ENCODE measurements at places on chromosomes 7 and 10.

- no peak for DNase-seq
Measured at GRCh38 chr7:30027065-30027456, 559 bp upstream of the FKBP14 start.

DNA sequence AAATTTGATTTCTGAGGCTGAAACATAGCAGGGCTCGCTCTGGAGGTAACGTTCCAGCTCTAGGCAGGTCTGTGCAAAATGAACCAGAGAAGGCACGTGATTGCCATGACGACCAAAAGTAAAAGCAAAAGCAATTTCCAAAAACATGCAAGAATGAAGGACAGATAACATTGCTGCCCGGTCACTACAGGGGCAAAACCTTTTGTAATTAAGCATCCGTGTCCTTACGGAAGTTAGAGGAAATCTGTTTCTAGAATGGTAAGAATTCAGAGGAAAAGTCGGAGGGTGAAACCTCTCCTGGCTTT lies 2.9 kb downstream of the KLF6 start:
- DNase-seq, result no peak

DNA sequence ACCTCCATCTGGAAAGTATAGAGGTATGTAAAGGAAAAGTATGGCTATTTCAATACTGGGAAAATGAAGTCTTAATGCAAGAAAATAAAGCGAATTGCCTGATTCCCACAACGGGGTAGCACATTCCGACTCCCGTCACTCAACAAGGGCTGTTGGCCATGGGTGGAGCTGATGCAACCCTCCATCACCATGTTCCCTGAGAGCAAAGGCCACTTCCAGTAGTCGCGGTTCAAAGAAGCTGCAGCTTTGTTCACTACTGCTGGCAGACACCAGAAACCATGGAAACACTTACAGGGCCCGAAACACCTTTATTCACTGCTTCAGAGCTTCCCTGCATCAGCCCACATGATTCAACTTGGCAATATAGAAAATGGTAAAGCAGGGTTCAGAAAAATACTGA lies 44.0 kb downstream of the TMEM26 start:
- no peak for DNase-seq

DNA sequence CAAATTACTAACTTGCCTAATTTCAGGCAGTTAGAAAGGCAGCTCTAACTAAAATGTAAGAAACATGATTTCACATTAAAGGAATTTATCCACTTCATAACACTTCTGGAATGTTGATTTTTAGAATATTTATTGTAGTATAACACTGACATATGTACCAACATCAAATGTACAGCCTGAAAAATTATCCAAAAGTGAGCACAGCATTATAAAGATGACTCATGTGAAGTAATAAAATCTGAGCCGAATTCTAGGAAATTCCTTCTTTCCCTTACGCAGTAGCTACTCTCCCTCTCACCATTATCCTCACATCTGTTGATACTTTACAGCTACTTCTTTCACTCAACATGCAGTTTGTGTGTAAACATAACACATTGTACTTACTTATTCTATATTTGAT lies 610.6 kb downstream of the ZWINT start:
- no peak for DNase-seq

DNA sequence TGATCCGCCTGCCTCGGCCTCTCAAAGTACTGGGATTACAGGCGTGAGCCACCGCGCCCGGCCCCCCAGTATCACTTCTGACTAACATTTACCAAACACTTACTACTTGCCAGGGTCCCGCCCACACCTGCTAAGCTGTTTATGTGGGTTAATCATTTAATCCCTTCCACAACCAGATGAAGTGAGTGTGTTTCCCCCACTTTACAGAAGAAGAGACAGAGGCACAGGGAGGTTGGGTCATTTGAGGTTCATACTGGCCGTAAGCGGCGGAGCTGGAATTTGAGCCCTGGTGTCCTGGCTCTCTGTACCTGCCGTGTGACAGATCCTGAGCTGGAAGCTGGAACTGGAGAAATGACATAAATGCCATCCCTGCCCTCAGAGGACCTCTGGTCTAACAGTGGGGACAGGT lies 15.1 kb upstream of the VPS37D start:
- no peak for DNase-seq

GRCh38 chr10:104330168-104331110 lies 7.8 kb downstream of the ITPRIP start:
- no peak for DNase-seq

GRCh38 chr10:110857265-110858171 lies 14.2 kb upstream of the PDCD4 start:
- DNase-seq, result no peak

GRCh38 chr7:2166625-2167280 lies 66.0 kb downstream of the MAD1L1 start:
- DNase-seq, result no peak

DNA sequence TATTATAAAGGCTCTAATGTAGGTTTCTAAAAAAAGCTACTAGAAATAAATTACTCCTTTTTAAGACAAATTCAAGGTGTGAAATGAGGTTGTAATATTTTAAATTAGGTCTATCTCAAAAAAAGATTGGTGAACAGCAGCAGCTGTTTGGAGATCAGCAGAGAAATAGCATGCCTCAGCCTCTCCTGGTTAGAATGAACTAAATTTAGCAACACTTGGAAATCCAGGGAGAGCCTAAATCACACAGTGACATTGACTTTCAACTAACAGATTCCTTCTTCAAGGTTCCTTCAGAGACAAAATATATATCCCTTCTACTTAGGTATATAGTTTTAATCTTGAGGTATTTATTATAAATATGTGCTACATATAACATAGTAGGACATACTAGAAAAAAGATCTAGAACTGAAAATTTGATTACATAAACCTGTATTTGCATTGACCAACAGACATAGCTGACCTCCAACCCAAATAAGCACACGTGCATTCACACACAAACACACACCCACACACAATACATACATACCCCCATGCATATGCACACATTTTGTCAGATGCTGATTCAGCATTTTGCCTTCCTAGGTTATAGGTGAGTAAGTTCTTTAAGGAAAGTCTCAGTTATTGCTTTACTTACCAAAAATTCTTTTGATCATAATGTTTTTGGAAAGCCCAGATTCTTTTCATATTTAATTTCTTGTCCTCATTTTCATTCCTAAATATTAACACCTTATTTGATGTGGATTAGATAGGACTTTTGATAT lies 47.3 kb downstream of the DGKB start:
- DNase-seq, result no peak

DNA sequence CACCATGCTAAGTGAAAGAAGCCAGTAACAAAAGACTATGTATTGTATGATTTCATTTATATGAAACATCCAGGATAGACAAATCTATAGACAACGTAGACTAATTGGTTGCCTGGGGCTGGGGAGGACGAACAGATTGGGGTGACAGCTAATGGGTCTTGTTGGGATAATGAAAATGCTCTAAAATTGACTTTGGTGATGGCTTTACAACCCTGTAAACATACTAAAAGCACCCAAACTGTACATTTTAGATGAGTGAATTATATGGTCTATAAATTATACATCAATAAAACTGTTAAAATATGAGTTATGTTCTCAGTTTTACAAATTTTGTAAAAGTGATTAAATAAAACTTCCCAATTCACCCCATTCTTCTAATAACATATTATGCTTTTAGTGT lies 261.5 kb downstream of the ELMO1 start:
- DNase-seq, result no peak

GRCh38 chr7:25665374-25665773 lies 437.1 kb upstream of the NPVF start:
- DNase-seq, result no peak

- DNase-seq, result no peak
Measured at GRCh38 chr7:151705636-151706276, 171.2 kb downstream of the PRKAG2 start.

DNA sequence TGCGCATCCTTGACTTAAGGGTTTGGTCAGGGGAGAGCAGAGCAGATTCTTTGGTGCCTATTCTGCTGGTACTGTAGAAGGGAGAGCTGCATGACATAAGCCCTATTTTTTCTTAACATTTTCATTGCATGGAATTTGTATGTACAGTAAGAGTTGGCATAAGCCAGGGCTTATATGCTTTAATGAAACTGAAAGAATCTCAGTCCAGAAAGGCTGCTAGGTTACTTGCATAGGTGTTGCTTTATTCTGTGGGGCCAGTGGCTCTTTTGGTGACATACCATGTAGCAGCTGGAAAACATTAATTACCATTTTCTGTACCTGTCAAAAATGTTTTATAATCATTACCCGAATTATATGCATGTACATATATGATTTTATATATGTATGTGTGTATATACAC lies 152.1 kb downstream of the LYZL1 start:
- DNase-seq, result no peak

- DNase-seq, result no peak
Measured at GRCh38 chr10:120580918-120581895, 124.2 kb downstream of the PLPP4 start.

DNA sequence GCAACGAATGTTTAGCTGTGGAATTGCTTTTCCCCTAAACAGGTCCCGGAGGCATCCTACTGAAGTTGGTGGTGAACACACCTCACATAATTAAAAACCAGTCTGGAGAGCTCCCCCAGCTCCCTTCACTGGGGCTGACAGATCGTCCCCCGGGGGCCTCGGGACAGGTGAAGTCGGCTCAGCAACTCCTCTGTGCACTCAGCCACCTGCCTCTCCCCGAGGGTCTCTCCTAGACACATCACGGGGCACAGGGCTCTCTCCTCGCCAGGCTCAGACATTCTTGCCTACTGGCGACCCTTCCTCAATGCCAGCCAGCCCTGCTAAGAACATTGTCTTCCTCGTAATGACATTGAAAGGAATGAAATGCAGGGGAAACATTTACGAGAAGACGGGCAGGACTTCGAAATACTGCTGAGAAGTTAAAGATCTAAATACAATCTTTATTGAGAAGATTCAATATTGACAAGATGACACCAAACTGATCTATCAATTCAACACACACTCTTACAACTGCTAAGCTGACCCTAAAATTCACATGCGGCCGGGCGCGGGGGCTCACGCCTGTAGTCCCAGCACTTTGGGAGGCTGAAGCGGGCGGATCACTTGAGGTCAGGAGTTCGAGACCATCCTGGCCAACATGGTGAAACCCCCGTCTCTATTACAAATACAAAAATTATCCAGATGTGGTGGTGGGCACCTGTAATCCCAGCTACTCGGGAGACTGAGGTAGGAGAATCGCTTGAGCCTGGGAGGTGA lies 88.1 kb upstream of the DNAAF5 start:
- DNase-seq, result no peak

DNA sequence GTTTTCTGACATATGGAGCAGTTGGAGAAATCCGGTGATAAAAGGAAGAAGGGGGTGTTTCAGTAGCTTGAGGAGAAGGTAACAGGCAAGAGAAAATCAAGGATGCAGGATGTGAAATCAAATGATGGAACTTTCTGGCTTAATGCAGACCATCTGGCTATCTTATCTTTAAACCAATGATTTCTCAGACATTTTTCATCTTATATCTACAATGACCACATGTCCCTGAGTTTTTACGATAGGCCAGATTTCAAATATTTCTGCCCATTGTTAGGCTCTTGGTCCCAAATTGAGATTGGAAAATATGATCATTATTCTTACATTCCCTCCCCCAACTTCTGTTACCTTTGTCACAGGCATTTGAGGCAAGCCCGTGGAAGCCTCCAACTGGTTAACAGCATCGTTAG lies 486.8 kb downstream of the SUGCT start:
- no peak for DNase-seq

DNA sequence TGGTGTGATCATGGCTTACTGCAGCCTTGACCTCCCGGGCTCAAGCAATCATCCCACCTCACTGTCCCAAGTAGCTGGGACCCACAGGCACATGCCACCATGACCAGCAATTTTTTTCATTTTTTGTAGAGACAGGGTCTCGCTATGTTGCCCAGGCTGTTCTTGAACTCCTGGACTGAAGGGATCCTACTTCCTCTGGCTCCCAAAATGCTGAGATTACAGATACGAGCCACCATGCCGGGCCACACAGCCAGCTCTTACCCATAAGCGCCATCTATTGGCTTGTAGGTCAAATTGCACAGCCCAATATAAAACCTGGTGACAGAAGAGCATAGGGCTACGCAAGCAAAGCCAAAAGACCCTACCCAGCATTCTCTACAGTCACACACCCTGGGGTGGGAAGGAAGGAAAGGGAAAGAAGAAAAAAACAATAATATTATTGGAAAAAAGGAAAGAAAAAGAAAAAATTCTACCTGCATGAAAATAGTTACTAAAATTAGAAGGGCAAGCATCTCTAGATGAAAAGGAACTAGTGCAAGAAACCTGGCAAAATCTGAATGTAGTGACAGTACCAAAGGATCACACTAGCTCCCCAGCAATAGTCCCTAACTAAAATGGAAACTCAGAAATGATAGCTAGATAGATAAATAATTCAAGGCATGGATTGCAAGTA lies 29.4 kb upstream of the AMPH start:
- peak; percentile 20 for DNase-seq

GRCh38 chr10:35562427-35562826 lies 42.7 kb upstream of the GJD4 start:
- DNase-seq, result no peak

GRCh38 chr10:48648172-48648942 lies 36.3 kb upstream of the WDFY4 start:
- DNase-seq, result no peak

DNA sequence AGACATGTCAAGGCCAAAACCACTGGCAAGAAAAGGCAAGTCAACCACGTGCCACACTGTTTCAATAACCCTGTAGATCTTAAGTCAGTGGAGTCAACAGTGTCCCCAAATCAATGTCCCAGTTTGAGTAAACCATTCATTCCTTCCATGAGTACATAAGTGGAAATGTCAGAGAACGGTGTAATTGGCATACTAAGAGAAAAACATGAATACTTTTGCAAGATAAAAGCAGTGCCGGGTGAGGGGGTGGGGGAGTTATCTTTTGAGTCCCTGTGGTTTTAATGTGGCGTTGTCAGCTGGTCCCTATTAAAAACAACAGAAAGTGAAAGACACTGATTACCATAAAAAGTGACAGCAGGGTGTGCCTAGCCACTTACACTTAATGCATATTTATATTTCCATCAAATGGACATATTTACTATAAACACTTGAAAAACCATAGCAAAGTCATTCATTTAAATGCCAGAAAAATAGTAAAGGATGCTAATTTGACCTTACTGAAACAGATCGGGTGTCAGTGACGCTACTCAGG lies 37.8 kb downstream of the RSU1 start:
- DNase-seq, result no peak

DNA sequence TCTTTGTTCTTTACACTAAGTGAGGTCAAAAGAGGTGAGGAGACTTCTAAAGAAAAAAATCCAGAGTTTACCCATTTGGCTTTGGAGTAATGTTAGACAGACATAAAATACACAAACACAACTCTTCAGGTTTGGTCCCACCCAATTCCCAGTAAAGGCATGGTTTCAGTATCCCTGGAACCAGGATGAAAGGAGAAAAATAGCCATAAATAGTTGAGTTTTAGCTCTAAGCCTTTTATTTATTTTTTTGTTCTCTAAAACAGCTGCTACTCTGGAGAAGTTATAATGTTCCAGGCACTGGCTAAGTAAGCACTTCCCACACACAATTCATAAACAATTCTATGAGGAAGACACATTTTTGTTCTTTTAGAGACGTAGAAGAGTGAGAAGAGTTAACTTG lies 4.0 kb downstream of the ABCB1 start:
- no peak for DNase-seq
